ENCODE measurements at places on chromosomes 7 and 10.

DNA sequence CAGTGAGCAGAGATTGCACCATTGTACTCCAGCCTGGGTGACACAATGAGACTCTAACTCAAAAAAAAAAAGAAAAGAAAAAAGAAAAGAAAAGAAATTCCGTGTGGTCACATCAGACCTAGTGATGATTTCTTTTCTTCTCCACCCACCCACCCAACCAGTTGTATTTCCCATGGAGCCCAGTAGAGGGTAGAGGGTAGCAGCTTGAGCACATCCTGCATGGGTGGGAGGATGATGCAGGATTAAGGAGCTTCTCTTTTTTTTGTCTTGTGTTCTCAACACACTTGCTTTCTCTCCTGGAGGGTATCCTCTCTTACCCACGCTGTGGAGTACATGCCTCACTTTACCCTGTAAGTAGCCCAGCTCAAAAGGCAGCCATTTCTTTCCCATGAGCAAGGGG, 118.6 kb upstream of the CARD11 start:
- DNase-seq: no peak

- no peak for DNase-seq
These were observed 163.5 kb upstream of the AGK start for GRCh38 chr7:141387521-141388217.

- DNase-seq: no peak
These were observed 229.7 kb downstream of the ELMO1 start for GRCh38 chr7:37218956-37219355.

DNA sequence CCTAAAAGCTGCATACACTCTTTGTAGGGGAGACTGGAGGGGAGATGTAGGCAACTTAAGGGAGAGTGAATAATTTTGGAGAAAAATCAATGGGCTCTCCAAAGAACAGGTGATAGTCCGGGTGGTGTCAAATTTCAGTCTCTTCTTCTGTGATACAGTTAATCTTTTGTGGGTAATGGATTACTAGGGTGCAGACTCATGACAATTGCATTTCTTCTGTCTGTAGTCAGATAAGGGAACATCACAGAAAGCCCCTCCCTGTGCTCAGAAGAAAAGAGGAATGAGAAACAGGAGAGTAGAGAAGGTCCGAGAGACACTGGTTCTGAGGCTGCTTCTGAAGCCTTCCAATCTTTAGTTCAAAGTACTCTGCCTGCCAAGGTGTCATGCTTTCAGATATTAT, 1140.7 kb upstream of the LRRN3 start:
- no peak for DNase-seq

GRCh38 chr7:43139137-43139536, 26.7 kb downstream of the HECW1 start:
- DNase-seq: no peak

DNA sequence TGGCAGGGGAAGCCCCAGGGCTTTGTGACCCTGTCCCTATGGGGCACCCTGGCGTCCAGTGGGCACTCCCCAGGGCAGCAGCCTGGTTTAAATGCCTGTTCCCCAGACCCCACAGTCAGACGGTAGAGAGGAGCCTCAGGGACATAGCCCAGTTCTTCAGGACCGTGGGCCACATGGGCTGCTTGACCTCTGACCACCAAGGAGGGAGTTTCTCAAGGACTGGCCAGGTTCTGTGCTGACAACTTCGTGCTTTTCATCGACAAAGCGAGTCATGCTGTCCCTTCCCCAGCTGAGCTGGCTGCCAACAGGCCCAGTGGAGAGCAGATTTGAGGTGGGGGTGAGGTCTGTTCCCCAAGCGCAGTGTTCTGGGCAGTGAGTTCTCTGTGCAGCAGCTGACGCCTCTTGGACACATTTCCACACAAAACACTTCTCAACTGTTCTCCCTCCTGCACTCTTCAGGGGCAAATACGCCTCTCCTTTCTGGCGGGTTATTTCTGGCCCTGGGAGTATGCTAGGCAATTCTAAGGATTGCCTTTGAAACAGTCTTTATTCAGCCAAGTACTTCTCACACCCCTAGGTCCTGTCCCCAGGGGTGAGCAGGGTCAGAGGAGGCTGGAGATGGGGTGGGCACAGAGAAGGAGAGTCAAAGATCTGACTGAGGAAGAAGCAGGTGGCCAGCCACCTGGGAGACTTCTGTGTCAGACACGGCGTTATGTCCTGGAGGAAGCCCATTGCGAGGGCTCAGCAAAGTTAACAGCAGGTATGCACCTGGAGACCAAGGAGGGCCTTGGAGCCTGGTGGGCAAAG, 57.3 kb upstream of the CAMK2B start:
- DNase-seq: no peak

DNA sequence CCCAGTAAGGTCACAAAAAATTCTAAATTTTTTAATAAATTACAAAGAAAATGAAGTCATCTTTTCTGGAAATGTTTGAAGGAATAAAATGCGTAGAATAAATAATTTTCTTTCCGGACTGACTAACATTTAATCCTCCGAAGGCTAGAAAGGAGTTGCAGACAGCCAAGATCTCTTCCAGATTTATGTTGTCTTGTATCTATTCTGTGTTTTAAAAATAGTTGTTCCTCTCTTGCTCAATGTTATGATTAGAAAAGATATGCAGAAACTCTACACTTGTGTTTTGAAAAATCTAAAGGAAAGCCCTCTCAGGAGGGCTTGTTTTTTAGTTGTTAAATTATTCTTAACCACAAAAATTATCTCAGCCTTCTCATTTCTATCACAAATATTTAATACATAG, 70.7 kb downstream of the MACC1 start:
- no peak for DNase-seq

DNA sequence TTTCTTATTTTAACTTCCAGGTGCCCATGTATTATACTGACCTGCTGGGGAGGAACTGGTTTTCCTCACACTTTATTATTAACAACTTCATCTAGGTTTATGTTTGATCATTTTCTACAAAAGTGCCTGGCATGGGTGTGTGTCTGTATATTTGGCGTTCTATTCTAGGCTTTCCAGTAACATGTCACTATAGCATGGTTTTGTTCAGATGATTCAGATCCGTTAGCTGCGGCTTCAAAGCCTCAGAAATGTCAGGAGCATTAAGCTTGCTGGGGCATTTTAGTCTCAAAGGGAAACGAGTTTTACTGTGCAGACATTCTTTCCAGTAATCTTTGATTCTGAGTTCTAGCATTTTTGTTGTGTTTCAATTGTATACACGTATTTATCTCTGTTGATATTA, 2.3 kb downstream of the INPP5A start:
- no peak for DNase-seq

DNA sequence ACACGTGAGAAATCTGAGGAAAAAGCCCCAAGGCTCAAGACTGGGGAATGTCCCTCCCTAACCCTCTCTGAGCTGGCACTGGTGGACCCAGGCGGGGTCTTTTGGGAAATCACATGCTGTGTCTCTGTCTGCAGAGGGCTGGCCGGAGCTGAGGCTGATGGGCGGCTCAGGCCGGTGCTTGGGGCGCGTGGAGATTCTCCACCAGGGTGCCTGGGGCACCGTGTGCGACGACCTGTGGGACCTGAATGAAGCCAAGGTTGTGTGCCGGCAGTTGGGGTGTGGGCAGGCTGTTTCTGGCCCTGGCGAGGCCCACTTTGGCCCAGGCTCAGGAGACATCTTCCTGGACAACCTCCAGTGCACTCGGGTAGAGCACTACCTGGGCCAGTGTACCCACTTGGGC, 65.7 kb downstream of the CUZD1 start:
- no peak for DNase-seq

DNA sequence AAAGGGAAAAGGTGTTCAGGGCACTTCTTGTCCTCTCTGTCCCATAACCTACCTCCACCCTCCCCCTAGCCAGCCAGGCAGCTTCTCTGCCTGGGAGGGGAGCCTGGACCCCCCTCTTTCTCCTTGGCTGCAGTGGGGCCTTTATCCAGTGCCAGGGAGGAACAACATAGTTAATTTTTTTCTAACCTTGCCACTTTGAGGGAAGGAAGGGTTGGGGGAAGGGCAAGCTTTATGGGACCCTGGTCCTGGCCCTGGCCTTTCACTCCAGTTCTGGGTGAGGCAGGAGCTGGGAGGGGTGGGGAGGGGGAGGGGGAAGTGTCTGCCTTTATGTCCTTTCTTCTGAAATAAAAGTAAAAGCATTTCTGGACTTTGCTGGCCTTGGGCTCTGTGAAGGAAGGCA, 4.5 kb downstream of the VGF start:
- no peak for DNase-seq

All from stimulated activated CD4-positive, alpha-beta T cell treated with anti-CD3 and anti-CD28 coated beads, TNF-alpha, amount 100 ng/mL, for 1 hour (primary cell).